ENCODE measurements at places on chromosomes 3 and 15.

DNA sequence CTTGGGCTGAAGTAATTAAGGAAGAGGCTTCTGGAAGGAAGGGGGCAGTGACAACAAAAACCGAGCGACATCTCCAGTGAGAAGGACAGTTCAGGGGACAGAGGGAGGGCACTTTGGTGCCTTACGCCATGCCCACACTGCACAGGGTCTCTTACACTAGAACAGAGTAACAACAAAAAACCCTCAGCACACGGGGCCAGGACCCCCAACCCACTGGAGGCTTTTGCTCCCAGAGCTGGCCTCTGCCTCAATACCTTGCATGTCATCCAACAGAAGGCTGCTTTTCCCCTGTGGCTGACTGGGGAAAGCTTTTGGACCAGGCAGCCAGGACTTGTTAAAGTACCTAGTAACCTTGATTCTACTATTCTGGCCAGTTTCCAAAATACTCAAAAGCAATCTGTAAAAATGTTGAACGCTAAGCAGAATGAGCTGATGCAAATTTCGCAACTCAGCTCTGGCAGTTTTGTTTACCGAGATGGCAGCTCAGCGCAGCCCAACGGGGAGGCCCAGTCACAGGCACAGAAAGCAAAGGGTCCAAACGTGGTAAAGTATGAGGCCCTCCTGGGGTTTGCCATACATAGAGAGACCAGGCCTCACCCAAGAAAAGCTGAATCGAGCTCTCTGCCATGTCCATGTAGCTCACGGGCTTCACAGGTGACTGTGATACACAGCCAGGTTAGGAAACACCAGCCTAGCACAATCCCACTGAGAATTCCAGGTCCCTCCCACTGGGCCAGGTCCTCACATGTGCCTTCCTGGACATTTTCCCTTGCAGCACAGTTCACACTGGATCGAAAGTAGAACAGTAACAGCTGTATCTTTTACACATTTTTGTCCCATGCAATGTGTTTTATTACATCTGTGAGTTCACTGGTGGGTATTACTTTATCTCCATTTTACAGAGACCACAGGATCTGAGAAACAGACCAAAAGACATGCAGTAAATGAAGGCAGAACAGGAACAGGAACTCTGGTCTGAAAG is 6.0 kb downstream of the CHCHD4 start:
- DNase-seq: no peak

GRCh38 chr15:100241572-100242482 is 99.9 kb downstream of the ADAMTS17 start:
- DNase-seq: no peak

- no peak for DNase-seq
These were observed 75.7 kb downstream of the FNDC3B start for GRCh38 chr3:172115059-172115458.

GRCh38 chr3:124126436-124127023 is 134.6 kb upstream of the ROPN1 start:
- no peak for DNase-seq

All from activated CD4-positive, alpha-beta T cell treated with anti-CD3 and anti-CD28 coated beads for 4 hours (primary cell).